Activated CD4-positive, alpha-beta T cell treated with anti-CD3 and anti-CD28 coated beads, Interleukin-2, amount 50 U/mL, for 4 hours (primary cell): ENCODE measurements at places on chromosomes 11 and 22.

- DNase-seq, result peak; percentile 67
Observed at GRCh38 chr22:24156141-24156912, 25.0 kb upstream of the SUSD2 start.

- no peak for DNase-seq
Observed at GRCh38 chr11:12534549-12534948, 139.7 kb upstream of the TEAD1 start.

DNA sequence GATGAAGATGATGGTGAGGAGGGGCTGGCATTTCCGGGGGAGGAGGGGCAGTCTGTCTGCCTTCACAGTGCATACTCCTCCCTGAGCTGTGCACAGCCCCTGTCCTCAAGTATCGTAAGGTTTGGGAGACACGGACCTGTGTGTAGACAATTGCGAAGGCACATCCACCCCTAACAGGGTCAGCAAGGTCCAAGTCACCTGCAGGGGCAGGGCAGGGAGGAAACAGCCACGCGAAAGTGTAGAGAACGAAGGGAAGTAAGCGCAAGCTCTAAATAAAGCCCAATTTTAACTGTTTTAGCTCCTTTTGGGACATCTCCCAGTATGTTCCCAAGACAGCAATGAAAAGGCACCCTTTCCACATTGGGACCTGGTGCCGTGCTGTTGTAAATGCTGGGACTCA is 448.2 kb downstream of the TBC1D22A start:
- no peak for DNase-seq

GRCh38 chr11:25453471-25453870 is 878.5 kb upstream of the ANO3 start:
- DNase-seq, result no peak

GRCh38 chr22:30121960-30122359 is 41.7 kb downstream of the HORMAD2 start:
- no peak for DNase-seq

DNA sequence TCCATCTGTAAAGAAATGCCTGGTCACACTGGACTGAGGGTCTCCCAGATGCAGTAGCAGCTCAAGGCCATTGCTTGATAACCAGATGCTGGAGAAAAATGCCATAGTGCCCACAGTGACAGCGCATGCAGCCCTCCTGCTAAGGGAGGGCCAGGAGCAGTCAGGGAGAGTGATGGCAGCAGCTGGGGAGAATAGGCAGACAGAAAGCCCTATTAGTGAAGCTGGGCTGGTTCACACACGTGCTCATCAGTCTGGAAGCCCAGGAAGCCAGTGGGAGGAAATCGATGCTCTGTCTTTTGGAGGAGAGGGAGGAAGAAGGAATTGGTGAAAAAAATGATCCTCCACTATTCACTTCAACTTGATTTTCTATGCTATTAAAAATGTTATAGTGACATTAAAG is 82.9 kb downstream of the OSBP2 start:
- DNase-seq, result no peak

- no peak for DNase-seq
Observed at GRCh38 chr22:50170453-50171318, at the start of gene PANX2. Gene PANX2, plus strand, starts transcription at chr22:50170731. Its CDS starts 0 bp downstream, at chr22:50170731.

GRCh38 chr22:45671783-45672563 is at the start of gene ATXN10:
Gene ATXN10, plus strand, starts transcription at chr22:45671834. Its CDS starts 230 bp downstream, at chr22:45672064.
- DNase-seq, result peak; percentile 61

GRCh38 chr11:77370217-77370616 is 68.7 kb upstream of the GDPD4 start:
- DNase-seq, result no peak

GRCh38 chr11:47248304-47248663 is 330 bp downstream of the ACP2 start:
- no peak for DNase-seq

- no peak for DNase-seq
Observed at GRCh38 chr22:43011079-43011478, 3.9 kb downstream of the PACSIN2 start.
